ENCODE measurements at places on chromosomes 7 and 10.

- no peak for DNase-seq
These were observed 629.0 kb upstream of the DPP6 start for GRCh38 chr7:153423210-153423590.

DNA sequence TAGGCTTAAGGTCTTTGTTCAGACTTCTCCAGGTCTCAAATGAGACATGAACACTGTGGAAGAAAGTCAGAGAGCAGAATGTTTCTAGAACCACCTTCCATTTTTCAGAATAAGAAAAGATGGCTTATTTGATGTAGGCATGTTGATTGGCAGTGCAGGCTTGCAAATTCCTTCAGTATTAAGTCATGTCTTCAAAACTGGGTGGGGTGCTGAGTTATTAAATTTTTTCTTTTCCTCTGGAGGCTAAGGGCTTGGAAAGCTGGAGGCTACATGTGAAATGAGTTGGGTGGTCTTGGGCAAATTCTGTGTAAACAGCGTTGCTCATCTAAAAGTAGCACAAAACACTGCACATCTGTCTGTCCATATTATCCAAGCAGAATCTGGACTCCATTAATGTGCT is 62.8 kb downstream of the PRTFDC1 start:
- no peak for DNase-seq

- DNase-seq = no peak
These were observed 3.8 kb downstream of the PDE1C start for GRCh38 chr7:32066441-32066840.

DNA sequence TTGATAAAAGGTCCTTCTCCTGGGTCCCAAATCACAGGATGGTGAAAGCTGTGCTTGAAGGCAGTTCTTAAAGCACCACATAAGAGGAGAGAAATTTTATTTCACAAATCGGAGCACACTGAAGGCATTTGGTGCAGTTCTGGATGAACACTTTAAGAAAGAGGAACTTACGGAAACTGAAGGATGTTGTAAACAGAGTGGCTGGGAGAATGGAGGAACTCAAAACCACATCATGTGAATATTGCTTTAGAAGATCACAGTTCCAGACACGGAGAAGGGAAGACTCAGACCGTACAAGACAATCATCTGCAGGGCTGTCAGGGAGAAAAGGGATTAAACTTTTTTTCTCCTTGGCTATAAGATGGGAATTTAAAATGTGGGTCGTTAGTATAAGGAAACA is 9.0 kb upstream of the GPR141 start:
- DNase-seq = no peak

- DNase-seq = no peak
These were observed 716.1 kb downstream of the KCNMA1 start for GRCh38 chr10:76921383-76922010.

- no peak for DNase-seq
These were observed 26.5 kb upstream of the EPC1 start for GRCh38 chr10:32373496-32373895.

DNA sequence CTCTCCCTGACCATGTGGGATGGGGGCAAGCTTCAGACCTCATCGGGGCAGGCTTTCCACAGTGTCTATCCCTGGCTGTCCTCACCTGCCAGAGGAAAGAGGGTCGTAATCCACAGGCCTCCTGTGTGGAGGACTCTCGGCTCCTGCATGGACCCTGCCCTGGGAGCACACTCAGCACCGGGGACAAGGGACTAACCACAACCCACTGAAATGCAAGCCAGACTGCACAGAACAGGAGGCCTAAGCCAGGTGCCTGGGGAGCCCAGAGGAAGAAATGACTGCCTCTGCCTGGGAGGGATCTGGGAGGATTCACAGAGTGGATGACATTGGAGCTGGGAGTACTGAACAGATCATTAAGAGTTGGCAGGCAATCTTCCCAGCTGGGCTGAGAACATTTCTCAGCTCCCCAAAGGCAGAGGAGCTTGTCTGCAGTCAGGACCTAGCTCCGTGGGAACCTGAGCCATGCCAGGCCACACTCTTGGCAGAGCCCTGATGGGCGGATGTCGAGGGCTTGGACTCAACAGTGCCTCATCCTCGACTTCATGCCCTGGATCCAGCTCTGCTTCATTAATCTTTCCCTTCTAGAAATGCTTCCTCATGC is 213.4 kb downstream of the USP6NL start:
- no peak for DNase-seq

DNA sequence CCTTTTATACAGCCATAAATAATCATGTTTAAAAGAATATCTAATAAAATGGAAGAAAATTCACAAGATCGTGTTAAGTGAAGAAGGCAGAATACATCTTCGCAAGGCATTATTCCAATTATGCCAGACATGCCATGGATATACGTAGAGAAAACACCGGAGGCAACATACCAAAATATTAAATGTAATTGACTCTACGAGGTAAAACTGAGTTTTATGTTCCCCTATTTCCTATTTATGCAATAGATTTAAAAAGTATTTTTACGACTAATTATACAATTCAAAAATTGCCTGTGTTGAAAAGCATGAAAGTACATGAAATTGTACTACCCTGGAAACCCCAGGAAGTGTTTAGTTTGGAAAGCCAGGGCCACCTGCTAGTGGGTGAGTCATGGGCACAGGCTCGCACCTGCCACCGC is 936 bp upstream of the REPIN1 start:
- no peak for DNase-seq

DNA sequence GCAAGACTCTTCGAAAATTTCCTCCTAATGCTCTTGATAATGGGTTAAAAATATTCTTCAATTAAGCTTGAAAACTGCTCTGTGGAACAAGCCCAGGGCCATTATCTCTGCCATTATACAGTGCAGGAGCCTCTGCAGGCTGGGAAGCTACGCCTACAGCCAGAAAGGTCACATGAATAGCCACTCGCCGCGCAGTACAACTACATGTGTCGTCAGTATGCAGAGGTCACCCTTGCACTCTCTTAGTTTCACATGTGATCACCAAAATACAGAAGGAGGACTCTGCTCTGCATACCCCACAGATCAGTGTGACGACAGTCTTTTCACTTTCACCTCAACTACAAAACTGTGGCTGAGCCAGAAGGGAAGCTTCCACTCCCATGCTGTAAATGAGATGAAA is 141.8 kb upstream of the C1QL3 start:
- no peak for DNase-seq

- no peak for DNase-seq
These were observed 71.3 kb downstream of the HDAC9 start for GRCh38 chr7:18566829-18567228.

DNA sequence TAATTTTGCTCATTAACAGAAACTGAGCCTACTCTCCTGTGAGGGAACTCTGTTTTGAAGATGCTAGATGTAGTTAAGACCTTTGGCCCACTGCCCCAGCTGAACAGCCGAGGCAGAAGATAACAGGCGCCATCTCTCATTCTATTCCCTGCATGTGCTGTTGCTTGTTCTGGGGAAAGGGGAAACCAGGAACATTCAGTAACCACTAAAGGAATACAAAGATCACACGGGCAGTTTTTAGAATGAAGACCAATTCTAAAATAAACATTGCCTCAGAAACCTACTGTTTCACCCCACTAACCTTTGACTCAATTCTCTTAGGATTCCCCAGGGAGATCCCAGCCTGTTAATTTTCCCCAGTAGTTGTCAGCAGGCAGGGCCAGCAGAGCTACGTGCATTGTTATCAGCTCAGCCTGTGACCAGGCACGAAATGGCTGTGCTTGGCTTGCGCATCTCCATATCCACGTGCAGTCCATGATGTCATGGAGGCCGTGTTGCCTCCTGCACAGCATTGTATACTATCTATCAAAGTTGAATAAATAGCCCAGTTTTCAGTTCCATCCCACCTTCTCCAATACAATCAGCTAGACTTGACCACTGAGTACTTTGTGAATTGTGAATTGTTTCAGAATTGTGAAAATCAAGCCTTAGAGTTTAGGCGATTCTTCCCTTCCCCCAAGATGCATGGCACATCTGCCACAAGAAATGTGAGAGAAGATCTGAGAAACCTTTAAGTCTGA is 36.0 kb downstream of the ANK3 start:
- no peak for DNase-seq

DNA sequence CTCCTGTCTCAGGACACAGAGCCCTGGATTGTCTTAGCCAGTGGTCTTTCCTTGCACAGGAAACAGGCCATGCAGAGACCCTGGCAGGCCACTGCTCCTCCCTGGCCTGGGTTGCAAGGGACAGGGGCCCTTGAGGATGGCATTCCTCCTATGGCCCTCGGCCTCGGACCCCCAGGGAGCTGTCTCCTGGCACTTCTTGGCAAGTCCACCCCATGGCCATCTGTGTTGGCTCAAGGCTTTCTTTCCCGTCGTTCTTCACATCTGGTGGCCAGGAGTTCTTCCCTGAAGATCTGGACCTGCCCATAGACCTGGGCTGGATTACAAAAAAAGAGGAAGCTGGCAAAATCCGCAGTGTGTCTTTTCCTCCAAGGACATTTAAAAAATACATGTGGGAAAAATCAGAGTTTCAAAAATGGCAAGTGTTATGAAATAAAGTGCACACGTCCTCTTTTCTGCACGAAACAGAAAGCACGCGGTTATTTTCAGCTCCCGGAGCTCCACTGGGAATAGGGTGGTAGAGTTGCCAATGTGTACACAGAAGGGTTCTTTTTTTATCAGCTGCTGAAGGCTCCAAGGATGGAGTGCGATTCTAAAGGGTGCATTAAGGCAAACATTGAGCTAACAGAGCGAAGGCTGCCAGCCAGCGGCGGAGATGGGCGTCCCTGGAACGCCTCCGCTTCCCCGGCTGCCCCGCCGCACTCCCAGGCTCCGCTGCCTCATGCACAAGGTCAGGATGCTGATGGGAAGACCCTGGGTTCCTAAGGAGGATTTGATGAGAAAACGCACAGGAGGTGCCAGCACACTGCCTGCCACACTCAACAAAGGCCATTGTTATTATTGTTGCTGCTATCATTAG is 62.8 kb upstream of the FAM20C start:
- no peak for DNase-seq

- no peak for DNase-seq
These were observed 33.6 kb upstream of the PIK3AP1 start for GRCh38 chr10:96753956-96754355.

DNA sequence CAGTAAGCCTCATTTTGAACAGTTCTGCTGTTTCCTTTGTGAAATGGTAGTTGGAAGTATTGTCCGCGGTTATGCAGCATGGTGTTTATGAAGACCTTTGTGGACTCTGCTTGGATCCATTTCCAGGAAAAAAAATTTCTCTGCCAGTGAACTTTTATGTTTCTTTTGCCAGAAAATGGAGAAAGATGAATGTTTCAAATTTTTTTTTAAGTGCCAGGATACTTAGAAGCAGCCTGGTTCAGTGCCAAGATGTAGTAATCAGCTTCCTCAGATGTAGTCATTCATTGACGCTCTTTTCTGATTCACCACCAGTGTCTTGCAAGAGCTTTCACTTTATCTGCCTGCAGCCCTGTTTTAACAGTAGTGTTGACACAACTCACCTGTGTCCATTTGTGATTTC is 258.2 kb downstream of the SDK1 start:
- DNase-seq = no peak

DNA sequence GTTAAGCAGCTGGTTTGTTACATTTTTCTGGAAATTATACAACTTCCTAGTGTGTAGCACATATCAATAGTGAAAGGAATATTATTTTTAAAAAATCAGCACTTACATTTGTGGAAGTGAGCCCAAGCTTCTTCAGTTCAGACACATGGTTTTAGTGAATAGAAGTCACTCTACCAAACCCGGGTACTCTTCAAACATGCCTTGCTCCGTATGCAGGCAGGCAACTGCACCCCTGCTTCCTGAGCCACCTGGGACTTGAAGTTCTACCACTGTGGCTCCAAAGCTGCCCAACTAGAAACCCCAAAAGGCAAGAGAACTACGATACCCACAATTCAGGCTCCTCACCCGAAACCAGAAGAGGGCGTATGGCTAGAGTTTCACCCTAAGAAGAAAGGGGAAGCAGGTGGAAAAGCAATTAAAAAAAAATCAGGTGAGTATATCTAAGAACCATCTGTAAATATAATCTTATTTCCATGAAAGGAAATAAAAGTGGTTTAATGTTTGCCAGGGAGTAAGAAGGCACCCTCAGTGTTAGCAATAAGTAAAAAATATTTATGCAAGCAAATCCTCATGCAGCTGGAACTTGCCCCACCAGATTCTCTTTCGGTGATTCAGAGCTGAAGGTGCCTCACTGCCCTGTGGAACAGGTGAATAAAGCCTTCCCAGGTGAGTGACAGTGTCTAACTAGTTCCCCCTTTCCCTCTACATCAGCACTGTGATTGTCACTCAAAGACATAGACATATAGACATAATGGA is at the start of gene MACC1:
Gene MACC1, minus strand, starts transcription at position 192 of the 756 bp plus-strand sequence. CDS start 55,522 bp downstream, outside the sequence.
- no peak for DNase-seq

GRCh38 chr7:84477786-84478478 is 283.3 kb upstream of the SEMA3A start:
- DNase-seq = no peak

- no peak for DNase-seq
These were observed 572.8 kb downstream of the INHBA start for GRCh38 chr7:41130086-41130485.

- no peak for DNase-seq
These were observed 414.7 kb upstream of the GHITM start for GRCh38 chr10:83724471-83725241.

DNA sequence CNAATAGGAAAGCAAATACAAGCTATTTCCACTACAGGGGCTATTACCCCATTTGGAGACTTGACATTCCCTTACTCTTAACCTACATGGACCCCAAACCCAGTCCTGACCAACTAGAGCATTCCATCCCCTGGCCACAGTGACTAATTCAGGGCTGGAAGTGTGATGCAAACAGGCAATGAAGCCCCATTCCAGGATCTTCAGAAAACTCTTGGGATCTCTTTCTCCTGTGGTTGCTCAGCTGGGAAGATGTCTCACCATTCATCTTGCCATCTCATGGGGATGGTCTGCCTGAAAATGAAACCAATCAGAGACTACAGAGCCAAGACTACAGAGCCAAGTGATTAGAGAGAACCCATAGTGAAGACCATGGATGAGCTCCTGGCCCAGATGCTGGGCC is 206.2 kb downstream of the ZNF365 start:
- no peak for DNase-seq

DNA sequence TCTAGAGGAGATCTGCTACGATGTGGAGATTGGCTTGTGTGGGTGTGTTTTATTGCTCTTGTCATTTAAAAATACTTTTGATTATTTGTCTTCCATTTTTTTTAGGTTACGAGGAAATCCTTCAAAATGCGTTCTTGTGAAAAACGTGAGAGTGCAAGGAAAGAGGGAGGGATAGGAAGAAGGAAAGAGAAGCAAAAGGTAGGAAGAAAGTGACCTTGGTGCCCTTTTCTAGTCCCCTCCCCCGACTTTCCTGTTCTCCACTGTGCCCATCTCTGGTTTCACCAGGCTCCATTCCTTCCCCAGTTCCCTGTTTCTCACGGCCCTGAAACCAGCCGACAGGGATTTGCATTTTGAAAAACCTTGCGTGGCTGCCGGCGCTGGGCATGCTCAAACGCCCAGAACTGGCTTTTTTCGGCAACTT is 506 bp upstream of the GNAI1 start:
- DNase-seq = no peak

GRCh38 chr7:44052771-44053365 is 8.4 kb downstream of the DBNL start:
- DNase-seq = peak; percentile 1

All from activated CD4-positive, alpha-beta T cell treated with anti-CD3 and anti-CD28 coated beads, Interleukin-2, amount 50 U/mL, for 48 hours (primary cell).